Mesothelial cell of epicardium (in vitro differentiated cells): ENCODE measurements at places on chromosomes 2 and 18.

GRCh38 chr18:61323951-61324350 is 9.3 kb upstream of the CDH20 start:
- peaks cover 14% of the 10 kb centered on the region for H3K27me3 ChIP-seq
- no peak overlapping the region for H3K27ac ChIP-seq
- no peaks in the 10 kb centered on the region for H3K4me1 ChIP-seq
- DNase-seq: no peak
- no peaks in the 10 kb centered on the region for H3K36me3 ChIP-seq
- H3K4me3 ChIP-seq: no peak overlapping the region

- H3K27ac ChIP-seq: no peak overlapping the region
- H3K4me3 ChIP-seq: no peak overlapping the region
- peaks cover 58% of the 10 kb centered on the region for H3K36me3 ChIP-seq
- no peaks in the 10 kb centered on the region for H3K4me1 ChIP-seq
- no peak for DNase-seq
- no peaks in the 10 kb centered on the region for H3K27me3 ChIP-seq
These were observed 54.7 kb downstream of the INO80D start for GRCh38 chr2:206031162-206031784.

DNA sequence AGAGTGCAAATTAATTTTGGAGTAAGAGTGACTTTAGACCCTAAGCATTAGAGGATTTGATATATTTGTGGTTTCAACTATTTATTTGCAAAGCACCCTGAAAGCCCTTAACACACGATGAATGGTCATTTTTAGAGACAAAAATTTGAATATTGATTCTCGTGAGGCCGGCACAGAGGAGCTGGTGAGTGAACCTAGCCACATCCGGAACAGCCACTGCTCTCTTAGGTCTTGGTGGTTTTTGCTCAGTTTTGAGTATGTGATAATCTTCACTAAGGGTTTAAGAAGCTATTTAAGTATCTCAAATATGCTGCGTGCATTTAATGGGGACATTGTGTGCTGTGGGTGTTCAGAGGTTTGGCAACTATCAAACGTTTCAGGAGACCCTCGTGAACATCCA is 204.8 kb downstream of the TSN start:
- no peak overlapping the region for H3K4me3 ChIP-seq
- no peak overlapping the region for H3K27ac ChIP-seq
- DNase-seq: no peak
- no peaks in the 10 kb centered on the region for H3K36me3 ChIP-seq

GRCh38 chr2:241794250-241794823 is 14.7 kb upstream of the NEU4 start:
- no peak overlapping the region for H3K4me3 ChIP-seq
- H3K4me1 ChIP-seq: peaks cover 6% of the 10 kb centered on the region
- H3K27ac ChIP-seq: no peak overlapping the region
- no peaks in the 10 kb centered on the region for H3K36me3 ChIP-seq

DNA sequence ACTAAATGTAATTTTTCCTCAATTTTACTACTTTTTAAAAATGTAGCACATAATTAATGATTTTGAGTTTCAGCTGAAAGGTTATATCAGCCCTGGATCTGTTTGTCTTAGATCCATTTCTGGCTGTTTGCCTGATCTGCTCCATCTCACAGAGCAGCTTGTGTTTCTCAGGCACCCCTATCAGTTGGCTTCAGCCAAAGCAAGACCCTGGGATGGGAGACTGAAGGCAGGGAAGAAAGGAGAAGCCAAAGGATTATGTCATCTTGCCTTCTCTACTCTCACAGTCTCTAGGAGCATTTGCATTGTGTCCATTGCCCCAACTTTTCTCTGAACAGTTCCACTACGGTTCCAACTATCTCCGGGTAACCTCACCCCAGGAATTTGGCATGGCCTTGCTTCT is 110.5 kb downstream of the CCDC148 start:
- H3K4me3 ChIP-seq: no peak overlapping the region
- DNase-seq: no peak
- peaks cover 10% of the 10 kb centered on the region for H3K4me1 ChIP-seq
- no peaks in the 10 kb centered on the region for H3K36me3 ChIP-seq
- no peaks in the 10 kb centered on the region for H3K27me3 ChIP-seq
